ENCODE measurements at places on chromosomes 2 and 18. TPM values are rescaled to one million over a fixed set of nuclear protein-coding genes. Genes with fewer than 3 reads are reported as not detected.

GRCh38 chr2:190882411-190882766, 1.8 kb downstream of the GLS start:
- no peak for DNase-seq

- no peak for DNase-seq
Measured at GRCh38 chr2:60079562-60079961, 473.9 kb downstream of the BCL11A start.

GRCh38 chr2:143899987-143900386, 619.9 kb downstream of the ZEB2 start:
- no peak for DNase-seq

DNA sequence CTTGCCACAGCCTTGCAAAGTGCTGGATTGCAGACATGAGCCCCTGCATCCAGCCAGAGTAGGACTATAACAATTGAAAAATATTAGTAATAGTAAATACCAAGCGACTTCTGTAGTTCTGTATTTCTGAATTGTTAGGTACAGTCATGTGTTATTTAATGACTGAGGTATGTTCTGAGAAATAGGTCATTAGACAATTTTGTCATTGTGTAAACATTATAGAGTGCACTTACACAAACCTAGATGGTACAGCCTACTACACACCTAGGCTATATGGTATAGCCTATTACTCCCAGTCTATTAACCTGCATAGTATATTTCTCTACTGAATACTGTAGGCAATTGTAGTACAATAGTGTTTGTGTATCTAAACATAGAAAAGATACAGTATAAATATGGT, 92.1 kb downstream of the GALNT1 start:
- no peak for DNase-seq

DNA sequence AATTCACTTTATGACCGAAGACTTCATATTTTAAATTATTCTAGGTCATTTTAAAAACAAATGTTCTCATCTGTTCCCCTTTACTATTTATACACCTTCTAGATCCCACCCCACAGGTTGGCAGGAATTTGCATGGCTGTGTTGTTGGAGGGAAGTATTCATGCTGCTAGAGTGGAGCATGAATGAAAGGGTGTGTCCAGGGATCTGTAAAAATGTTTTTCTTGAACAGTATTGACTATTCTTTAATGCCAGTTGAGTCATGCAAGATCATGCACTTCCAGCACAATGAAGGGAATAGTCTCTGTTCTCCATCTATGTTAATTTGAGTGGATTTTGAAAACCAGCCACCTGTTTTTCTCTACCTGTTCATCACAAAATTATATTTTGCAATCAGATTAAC, 52.0 kb upstream of the COL3A1 start:
- no peak for DNase-seq

ICOS gene
- total RNA-seq: 0.18 TPM

GRCh38 chr2:38233231-38233983, 143.7 kb downstream of the ATL2 start:
- no peak for DNase-seq

GRCh38 chr2:238635647-238636051, 208.9 kb downstream of the ASB1 start:
- peak; percentile 18 for DNase-seq

- DNase-seq: no peak
Measured at GRCh38 chr2:217331523-217332416, 471.9 kb upstream of the TNP1 start.

All from left lobe of liver (tissue), 2 donors.